ENCODE measurements at places on chromosomes 7 and 10. TPM values are rescaled to one million over a fixed set of nuclear protein-coding genes. Genes with fewer than 3 reads are reported as not detected.

GRCh38 chr10:71763352-71764127 lies 9.8 kb downstream of the VSIR start:
- H3K27me3 ChIP-seq: no peaks in the 10 kb centered on the region
- no peak overlapping the region for H3K4me3 ChIP-seq
- H3K4me1 ChIP-seq: peaks cover 45% of the 10 kb centered on the region
- DNase-seq: no peak

DNA sequence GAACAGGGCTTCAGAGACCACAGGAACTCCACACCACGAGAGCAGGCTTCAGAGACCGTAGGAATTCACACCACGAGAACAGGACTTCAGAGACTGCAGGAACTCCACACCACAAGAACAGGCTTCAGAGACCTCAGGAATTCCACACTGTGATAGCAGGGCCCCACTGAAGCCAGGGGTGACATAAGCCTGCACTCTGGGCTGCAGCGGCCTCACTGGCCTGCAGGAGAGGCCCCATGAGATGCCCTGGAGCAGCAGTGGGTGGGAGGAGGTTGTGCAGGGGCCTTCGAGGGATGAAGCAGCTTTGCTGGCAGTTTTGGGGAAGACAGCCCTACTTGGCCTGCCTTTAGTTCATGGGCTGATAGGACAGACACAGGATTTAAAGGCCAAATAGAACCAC lies 614.7 kb downstream of the PTPRN2 start:
- no peak overlapping the region for H3K27ac ChIP-seq
- H3K27me3 ChIP-seq: no peaks in the 10 kb centered on the region
- H3K36me3 ChIP-seq: no peaks in the 10 kb centered on the region
- no peaks in the 10 kb centered on the region for H3K4me1 ChIP-seq

DNA sequence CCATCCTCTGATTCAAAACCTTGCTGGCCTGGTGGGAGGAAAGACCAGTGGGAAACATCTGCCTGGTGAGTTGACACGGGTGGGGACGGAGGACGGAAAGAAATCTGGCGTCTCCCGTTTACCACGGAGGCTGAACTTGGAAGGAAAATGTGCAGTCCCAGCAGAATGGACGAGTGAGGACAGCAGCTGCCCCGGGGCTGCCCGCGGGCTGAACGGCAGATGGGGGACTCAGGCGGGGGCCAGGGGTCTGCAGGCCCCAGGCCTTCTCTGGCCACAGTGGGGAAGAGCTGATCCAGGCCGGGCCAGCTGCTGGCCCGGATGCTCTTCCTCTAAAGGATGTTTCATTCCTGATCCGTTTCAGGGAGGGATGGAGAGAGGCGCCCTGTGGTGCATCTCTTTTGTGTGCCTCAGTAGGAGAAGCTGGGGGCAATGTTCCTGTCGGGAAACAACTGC lies 147.5 kb upstream of the CHST15 start:
- H3K27ac ChIP-seq: no peak overlapping the region
- no peak for DNase-seq
- H3K27me3 ChIP-seq: no peaks in the 10 kb centered on the region
- H3K36me3 ChIP-seq: no peaks in the 10 kb centered on the region

GRCh38 chr7:79414910-79415309 lies 38.6 kb downstream of the MAGI2 start:
- no peak for DNase-seq
- H3K4me3 ChIP-seq: no peak overlapping the region
- no peaks in the 10 kb centered on the region for H3K4me1 ChIP-seq
- no peak overlapping the region for H3K27ac ChIP-seq
- H3K27me3 ChIP-seq: no peaks in the 10 kb centered on the region

DNA sequence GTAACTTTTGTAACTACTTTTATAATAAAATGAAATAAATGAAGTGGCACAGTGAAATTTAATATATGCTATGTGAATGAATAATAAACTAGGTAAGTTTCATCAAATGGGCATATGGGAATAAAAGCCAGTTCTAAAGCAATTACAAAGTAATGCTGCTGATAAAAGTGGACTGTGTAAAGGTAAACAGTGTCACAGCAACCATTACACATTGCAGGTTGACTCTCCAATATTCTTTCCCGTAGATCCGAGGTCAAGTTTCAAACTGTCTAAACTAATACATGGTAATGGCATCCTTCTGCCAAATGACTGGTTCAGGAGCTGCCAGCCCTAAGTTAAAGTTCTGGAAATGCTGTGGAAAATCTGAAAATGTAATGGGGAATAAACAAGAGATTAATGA lies 6.0 kb downstream of the HIBADH start:
- no peak overlapping the region for H3K4me3 ChIP-seq
- H3K27ac ChIP-seq: no peak overlapping the region
- no peaks in the 10 kb centered on the region for H3K27me3 ChIP-seq
- peaks cover 2% of the 10 kb centered on the region for H3K36me3 ChIP-seq
- H3K4me1 ChIP-seq: peaks cover 7% of the 10 kb centered on the region

DNA sequence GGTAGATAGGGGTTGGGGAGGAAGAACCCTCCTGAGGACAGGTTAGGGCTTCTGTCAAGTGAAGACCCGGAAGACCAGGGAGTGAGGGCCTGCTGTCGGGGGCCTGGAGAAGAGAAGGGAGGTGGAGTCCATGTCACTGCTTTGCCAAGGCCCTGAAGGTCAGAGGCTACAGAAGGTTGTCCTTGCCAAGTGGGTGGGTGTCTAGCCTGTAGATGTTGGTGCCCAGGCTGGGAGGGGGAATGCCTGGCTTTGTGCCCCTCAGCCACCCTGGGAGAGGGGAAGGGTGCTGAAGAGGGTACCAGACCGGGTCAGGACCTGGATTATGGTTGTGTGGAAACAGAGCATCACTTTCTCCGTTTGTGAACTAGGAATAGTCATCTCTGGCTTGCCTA lies 67.2 kb upstream of the AQP1 start:
- H3K36me3 ChIP-seq: no peaks in the 10 kb centered on the region
- H3K27ac ChIP-seq: no peak overlapping the region
- H3K4me1 ChIP-seq: no peaks in the 10 kb centered on the region
- H3K27me3 ChIP-seq: no peaks in the 10 kb centered on the region
- H3K4me3 ChIP-seq: no peak overlapping the region

- no peaks in the 10 kb centered on the region for H3K36me3 ChIP-seq
- no peaks in the 10 kb centered on the region for H3K27me3 ChIP-seq
- H3K27ac ChIP-seq: no peak overlapping the region
Measured at GRCh38 chr10:82211346-82211745, 336.4 kb downstream of the NRG3 start.

DNA sequence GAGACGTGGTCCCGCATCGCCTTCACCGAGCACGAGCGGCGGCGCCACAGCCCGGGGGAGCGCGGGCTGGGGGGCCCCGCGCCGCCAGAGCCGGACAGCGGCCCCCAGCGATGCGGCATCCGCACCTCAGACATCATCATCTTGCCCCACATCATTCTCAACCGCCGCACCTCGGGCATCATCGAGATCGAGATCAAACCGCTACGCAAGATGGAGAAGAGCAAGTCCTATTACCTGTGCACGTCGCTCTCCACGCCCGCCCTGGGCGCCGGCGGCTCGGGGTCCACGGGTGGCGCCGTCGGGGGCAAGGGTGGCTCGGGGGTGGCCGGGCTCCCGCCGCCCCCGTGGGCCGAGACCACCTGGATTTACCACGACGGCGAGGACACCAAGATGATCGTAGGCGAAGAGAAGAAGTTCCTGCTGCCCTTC lies 737 bp downstream of the CNNM2 start:
- peaks cover 10% of the 10 kb centered on the region for H3K36me3 ChIP-seq
- H3K4me1 ChIP-seq: peaks cover 66% of the 10 kb centered on the region
- peak overlapping the region; percentile 90 for H3K4me3 ChIP-seq
- peak; percentile 63 for DNase-seq
- peak overlapping the region; percentile 92 for H3K27ac ChIP-seq

- H3K27ac ChIP-seq: no peak overlapping the region
- H3K4me3 ChIP-seq: peak overlapping the region; percentile 36
- H3K4me1 ChIP-seq: peaks cover 7% of the 10 kb centered on the region
- peaks cover 9% of the 10 kb centered on the region for H3K27me3 ChIP-seq
- DNase-seq: peak; percentile 50
Measured at GRCh38 chr7:74606101-74606908, 51.2 kb upstream of the GTF2I start.

DNA sequence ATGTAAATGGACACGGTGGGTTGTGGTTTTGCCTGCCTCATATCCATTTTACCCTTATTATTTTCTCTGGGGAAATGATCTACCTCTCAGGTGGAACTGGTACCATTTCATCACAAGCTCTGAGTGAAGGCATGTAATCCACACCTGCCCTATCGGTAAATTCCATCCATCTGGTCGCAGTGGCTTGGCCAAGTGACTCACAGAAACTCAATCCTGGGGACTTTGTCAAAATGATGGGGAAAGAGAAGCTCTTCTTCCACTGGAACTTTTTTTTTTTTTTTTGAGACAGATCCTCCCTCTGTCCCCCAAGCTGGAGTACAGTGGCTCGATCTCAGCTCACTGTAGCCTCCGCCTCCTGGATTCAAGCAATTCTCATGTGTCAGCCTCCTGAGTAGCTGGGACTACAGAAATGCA lies 48.2 kb upstream of the ANKRD1 start:
- H3K27ac ChIP-seq: no peak overlapping the region
- H3K4me3 ChIP-seq: no peak overlapping the region
- H3K4me1 ChIP-seq: no peaks in the 10 kb centered on the region
- DNase-seq: no peak

DNA sequence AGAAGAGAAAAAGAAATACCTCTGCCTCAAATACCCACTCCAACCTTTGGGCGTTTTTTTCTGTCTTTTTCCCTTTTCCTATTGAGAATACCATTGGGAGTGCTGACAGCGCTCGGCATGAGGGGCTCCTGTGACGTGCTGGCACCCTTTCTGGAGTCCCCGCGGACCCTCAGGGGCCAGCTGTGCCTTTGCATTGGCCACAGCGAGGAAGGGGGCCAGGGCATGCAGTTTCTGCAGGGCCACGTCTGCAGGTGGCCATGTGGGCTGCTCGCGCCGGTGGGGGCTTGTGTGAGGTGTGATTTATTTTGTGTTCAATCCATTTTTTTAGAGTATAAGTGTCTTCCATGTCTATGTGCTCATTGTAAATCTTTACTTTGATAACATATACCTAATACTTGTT lies 57.4 kb downstream of the INPP5A start:
- peaks cover 5% of the 10 kb centered on the region for H3K27me3 ChIP-seq
- DNase-seq: no peak
- H3K36me3 ChIP-seq: peaks cover 12% of the 10 kb centered on the region
- peaks cover 17% of the 10 kb centered on the region for H3K4me1 ChIP-seq
- no peak overlapping the region for H3K4me3 ChIP-seq

DNA sequence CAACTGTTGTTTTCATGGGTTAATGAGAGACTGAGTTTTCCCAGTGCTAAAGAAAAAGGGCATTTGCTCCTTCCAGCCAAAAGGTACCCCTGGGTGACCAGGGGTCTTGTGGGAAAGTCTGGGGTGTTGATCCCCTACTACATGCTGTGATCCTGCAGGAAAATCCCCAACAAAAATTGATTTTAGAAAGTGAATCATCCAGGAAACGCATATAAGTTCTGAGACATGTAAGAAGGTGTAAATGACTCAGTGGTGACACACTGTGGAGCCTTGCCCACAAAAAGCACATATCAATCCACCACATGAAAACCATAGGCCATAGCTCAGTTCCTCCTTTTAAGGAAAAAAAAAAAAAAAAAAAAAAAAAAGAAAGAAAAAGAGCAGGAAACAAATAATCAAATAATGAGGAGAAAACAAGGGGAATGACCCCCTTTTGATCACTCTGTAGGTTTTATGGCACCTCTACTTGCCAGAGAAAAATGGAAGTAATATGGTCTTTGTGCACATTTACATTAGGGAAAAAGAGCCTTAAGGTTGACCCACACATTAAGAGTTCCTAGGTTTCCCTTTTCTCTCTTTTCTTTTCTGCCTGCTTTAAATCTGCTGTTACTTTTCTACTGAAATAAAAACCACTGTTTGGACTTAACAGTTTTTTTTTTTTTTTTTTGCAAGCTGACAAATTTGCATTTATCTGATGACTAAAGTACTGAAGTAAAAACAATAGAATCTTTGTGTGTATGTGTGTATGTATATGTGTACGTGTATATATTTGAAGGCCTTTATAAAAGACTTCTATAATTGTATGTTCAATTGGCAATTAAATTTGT lies 386.0 kb downstream of the KIF20B start:
- no peak overlapping the region for H3K27ac ChIP-seq
- no peak overlapping the region for H3K4me3 ChIP-seq
- peaks cover 11% of the 10 kb centered on the region for H3K4me1 ChIP-seq
- peaks cover 2% of the 10 kb centered on the region for H3K27me3 ChIP-seq
- DNase-seq: peak; percentile 48

- peaks cover 45% of the 10 kb centered on the region for H3K27me3 ChIP-seq
- DNase-seq: peak; percentile 71
- H3K4me1 ChIP-seq: peaks cover 9% of the 10 kb centered on the region
- no peak overlapping the region for H3K4me3 ChIP-seq
- H3K27ac ChIP-seq: no peak overlapping the region
Measured at GRCh38 chr10:122333037-122333436, 41.5 kb upstream of the PLEKHA1 start.

GRCh38 chr7:117871778-117872538 lies 1.3 kb downstream of the CTTNBP2 start:
- H3K27me3 ChIP-seq: peaks cover 42% of the 10 kb centered on the region
- no peak overlapping the region for H3K27ac ChIP-seq
- H3K4me1 ChIP-seq: peaks cover 4% of the 10 kb centered on the region

DNA sequence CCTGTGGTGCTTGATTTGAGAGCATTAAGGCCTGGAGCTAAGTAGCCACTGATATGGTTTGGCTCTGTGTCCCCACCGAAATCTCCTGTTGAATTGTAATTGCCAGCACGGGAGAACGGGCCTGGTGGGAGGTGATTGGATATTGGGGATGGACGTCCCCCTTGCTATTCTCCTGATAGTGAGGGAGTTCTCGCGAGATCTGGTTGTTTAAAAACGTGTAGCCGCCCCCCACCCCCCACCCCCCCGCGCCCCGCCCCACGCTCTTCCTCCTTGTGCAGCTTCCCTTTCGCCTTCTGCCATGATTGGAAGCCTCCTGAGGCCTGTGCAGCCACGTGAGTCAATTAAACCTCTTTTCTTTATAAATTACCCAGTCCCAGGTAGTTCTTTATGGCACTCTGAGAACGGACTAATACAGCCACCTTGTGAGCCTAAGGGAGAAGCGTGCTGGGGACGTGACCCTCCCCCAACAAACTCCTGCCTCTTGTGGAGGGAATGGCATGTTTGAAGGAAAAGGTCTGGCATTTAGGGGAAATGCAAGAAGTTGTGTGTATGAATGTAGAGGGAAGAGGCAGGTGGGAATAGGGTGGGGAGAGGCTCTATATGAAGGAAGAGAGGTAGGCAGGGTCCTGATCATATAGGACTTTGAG lies 118.0 kb upstream of the KMT2C start:
- no peak overlapping the region for H3K27ac ChIP-seq
- no peaks in the 10 kb centered on the region for H3K27me3 ChIP-seq
- no peak for DNase-seq
- no peaks in the 10 kb centered on the region for H3K4me1 ChIP-seq
- no peak overlapping the region for H3K4me3 ChIP-seq

GRCh38 chr10:98602224-98602623 lies 155.5 kb upstream of the HPS1 start:
- no peak overlapping the region for H3K4me3 ChIP-seq
- H3K4me1 ChIP-seq: no peaks in the 10 kb centered on the region
- no peak overlapping the region for H3K27ac ChIP-seq
- no peak for DNase-seq
- H3K36me3 ChIP-seq: no peaks in the 10 kb centered on the region

GRCh38 chr7:17205910-17206309 lies 92.5 kb upstream of the AHR start:
- H3K4me3 ChIP-seq: no peak overlapping the region
- DNase-seq: no peak
- H3K27ac ChIP-seq: no peak overlapping the region
- no peaks in the 10 kb centered on the region for H3K36me3 ChIP-seq

Gene IPMK
- total RNA-seq: 5.2 TPM

Gene LSM8
- total RNA-seq: 49.8 TPM

Gene MRC1
- total RNA-seq: 0.05 TPM

Gene TMEM229A
- not detected for total RNA-seq

Gene SMURF1
- total RNA-seq: 13.9 TPM

Gene TUBAL3
- total RNA-seq: not detected

Gene SUGCT
- total RNA-seq: 0.61 TPM

Gene PPP1R9A
- not detected for total RNA-seq

Gene EPHA1
- total RNA-seq: 0.47 TPM

Gene CLDN15
- total RNA-seq: 21.6 TPM

Measured in activated CD8-positive, alpha-beta memory T cell treated with anti-CD3 and anti-CD28 coated beads, Interleukin-2, amount 10 ng/mL, durations not matched to agents 7 days and 5 days (primary cell).